ENCODE measurements at places on chromosomes 1 and 21.

- no peak for DNase-seq
Measured at GRCh38 chr1:68590473-68590872, 93.6 kb upstream of the DEPDC1 start.

DNA sequence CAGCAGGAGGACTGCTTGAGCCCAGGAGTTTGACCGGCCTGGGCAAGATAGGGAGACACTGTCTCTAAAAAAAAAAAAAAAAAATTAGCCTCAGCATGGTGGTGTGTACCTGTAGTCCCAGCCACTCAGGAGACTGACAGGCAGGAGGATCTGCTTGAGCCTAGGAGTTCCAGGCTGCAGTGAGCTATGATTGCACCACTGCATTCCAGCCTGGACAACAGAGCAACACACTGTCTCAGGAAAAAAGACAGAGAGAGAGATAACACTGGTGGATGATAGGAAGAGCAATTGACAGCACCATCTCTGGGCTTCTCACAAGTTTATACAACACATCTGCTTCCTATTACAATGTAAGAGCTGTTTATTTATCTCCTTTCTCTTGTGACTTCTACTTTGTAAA is 2.4 kb upstream of the RNU11 start:
- no peak for DNase-seq

- DNase-seq = no peak
Measured at GRCh38 chr21:41824466-41825207, 54.5 kb downstream of the PRDM15 start.

DNA sequence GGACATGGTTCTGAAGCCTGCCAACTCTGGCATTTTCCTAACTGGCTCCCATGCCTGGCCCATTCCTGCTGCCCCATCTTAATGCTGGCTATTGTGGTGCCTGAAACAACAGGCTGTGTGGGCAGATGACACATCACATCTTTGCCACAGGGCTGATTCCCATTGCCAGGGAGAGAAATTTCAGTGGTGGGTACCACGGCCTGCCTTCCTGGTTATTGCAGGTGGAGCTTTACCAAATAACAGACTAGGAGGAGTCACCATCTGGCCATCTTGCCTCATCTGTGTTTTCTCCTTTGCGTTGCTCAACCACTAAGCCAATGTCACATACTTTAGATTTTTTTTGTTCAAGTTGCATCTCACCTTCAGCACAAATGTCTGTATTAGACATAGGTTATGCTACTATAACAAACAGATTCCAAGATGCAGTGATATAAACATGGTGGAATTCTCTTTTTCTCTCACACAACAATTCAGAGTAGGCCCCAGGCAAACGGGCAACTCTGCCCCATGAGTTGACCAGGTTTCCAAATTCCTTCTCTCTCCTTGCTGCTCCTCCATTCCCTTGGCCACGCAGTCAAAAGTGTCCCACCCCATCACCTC is 14.1 kb downstream of the CDA start:
- DNase-seq = no peak

DNA sequence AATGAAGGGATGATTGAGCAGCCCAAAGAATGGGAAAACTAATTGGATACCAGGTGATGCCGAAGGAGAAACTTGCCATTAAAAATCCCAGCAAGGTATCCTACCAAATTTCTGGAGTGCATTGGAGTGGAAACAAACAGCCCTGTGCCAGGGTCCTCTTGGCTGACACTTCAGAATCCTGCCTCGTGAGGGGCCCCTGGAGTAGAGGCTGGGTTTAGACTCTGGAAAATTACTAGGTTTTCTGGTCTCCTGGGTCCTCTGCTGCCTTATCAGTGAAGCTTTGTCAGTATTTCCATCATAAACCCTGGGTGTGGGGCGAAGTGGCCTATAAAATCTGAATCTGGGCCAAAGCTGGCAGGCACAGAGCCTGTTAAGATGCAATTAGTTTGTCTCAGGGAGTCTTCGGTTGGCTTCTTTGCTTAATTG is 289.2 kb upstream of the USP24 start:
- DNase-seq = no peak

- no peak for DNase-seq
Measured at GRCh38 chr1:165907256-165907857, 79.9 kb downstream of the UCK2 start.

GRCh38 chr1:181743878-181744312 is 260.6 kb downstream of the CACNA1E start:
- DNase-seq = peak; percentile 47

GRCh38 chr1:33955096-33955495 is 91.2 kb downstream of the HMGB4 start:
- no peak for DNase-seq

DNA sequence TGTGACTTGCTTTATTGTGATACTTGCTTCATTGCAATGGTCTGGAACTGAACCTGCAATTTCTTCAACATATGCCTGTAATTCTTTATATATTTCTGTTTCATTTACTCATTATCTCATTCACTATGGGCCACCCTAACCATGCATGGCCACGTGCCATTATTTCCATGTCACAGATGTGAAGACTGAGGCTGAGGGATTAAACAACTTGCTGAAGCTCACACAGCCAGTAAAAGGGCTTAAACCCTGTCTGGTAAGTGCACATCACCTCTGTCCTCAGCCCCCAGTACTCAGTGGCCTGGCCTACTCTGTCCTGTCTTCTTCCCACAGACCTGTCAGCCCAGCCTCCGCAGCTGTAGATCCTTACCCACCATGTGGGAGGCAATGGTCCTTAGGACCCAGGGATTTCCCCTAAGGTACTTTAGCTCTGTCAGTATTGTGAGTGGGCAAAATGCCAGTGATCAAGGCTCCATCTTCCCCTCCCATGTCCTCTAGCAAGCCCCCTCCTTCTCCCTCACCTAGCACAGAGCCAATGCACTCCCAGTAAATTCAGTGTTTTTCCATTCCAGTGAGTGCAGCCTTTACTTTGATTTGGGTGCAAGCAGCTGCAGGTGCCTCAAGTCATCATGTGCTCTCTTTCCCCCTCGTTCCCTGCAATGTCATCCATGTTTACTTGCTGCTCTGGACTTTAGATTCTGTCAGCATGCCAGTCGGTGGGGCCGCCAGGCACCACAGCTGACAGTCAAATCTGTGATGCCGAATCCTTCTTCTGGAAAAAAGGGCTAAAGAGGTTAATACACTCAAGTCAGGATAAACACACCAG is 228.2 kb upstream of the PROX1 start:
- peak; percentile 15 for DNase-seq

DNA sequence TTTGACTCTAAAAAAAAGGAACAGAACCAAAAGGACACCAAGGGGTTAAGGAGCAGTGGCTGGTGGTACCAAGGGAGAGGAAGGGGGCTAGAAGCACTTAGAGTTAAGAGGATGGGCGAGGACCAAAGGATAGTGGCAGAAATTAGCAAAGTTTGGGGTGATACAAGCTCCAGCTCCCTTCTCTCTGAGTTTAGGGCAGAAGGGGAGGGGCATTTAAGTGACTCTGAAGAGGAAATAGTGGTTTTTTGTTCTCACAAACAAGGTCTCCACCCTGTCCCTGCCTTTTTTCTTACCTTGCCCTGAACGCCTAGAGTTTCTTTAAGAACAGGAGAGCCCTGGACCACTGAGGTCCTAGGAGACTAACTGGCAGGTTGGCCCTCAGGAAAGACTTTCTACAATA is 3.3 kb downstream of the CDC42SE1 start:
- DNase-seq = no peak

DNA sequence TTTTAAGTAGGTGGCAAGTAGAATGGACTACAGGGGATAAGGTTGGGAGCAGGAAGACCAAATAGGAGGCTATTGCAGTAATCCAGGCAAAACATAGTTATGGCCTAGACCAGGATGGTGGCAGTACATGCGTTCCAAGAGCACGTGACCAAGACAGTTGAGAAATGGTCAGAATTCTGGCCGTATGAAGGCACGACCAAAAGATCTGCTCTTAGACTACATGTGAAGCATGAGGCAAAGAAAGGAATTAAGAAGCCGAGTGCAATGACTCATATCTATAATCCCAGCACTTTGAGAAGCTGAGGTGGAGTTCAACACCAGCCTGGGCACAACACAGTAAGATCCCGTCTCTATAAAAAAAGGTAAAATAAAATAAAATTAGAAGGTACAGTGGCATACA is 71.3 kb downstream of the LUZP1 start:
- DNase-seq = no peak

GRCh38 chr1:201119206-201120197 is 7.3 kb upstream of the CACNA1S start:
- DNase-seq = no peak

DNA sequence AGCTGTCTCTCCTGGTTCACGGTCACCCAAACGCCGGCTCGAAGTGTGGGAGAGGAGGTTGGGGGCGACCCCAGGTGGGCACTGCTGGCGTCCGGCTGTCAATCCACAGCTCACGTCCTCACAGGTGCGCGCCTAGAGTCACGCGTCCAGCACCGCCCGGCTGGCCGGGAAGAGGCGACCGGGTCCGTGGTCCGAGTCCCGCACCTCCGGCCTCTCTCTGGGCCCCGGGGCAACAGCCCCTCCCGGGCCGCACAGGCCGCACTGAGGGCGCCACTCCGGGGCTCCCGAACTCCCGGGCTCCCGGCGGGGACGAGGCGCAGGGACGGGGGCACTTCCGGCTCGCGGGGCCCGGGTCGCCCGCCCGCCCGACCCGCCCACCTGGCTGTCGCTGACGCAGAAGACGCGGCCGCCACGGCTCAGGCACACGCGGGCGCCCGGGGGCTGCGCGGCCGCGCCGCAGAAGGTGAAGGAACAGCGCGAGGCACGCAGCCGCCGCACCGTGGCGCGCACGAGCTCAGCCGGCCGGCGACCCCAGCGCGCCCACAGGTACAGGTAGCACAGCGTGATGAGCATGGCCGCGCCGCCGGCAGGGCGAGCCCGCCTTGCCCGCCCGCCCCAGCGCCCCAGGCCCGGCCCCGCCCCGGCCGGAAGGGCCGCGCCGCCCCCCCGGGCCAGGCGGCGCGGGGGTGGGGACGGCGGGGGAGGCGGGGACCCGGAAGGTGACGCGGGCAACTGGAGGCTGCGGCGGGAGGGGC is at the start of gene HLCS:
Gene HLCS, minus strand, starts transcription at position 604 of the 755 bp plus-strand sequence. Its CDS starts 31 bp downstream, at position 573.
- DNase-seq = peak; percentile 72

- DNase-seq = no peak
Measured at GRCh38 chr1:26403656-26404055, 7.0 kb upstream of the LIN28A start.

GRCh38 chr21:28858424-28858823 is 134.3 kb downstream of the LTN1 start:
- DNase-seq = no peak

- no peak for DNase-seq
Measured at GRCh38 chr1:36136535-36136934, 11.5 kb upstream of the COL8A2 start.

- no peak for DNase-seq
Measured at GRCh38 chr1:111271464-111271801, 19.2 kb upstream of the CHIA start.

DNA sequence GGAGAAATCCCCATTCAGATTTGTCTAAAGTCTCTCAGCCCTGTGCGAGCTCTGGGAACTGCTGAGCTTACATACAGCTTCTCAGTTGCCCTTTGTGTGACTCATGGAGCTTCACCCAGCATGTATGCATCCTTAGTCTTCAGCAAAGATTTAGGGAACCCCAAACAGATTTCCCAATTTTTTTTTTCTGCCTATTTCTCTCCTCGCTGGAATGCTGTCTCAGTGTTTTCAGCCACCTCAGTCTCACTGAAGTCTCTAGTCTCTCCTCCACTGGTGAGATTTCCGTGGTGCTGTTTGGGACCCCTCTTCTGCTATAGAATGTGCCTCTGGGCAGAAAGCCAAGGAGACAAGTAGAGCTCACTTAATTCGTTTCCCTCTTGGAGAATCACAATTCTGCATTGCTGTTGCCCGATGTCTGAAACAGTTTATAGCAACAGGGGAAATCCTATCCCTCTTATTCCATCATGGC is 28.1 kb upstream of the TXLNA start:
- DNase-seq = no peak

DNA sequence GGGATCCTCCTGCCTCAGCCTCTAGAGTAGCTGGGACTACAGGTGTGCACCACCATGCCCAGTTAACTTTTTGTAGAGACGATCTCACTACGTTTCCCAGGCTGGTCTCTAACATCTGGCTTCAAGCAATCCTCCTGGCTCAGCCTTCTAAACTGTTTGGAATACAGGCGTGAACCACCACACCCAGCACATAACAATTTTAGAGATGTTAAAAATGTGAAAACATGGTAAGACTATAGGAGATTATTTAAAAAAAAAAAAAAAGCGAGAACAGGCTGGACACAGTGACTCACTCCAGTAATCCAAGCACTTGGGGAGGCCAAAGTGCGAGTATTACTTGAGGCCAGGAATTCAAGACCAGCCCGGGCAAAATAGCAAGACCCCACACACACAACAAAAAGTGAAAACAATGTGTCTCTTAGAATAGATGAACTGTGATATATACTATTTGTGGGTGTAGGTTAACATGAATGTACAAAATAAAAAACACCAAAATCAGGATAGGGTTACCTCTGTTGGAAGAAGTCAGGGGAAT is 19.6 kb downstream of the CCDC18 start:
- DNase-seq = no peak

DNA sequence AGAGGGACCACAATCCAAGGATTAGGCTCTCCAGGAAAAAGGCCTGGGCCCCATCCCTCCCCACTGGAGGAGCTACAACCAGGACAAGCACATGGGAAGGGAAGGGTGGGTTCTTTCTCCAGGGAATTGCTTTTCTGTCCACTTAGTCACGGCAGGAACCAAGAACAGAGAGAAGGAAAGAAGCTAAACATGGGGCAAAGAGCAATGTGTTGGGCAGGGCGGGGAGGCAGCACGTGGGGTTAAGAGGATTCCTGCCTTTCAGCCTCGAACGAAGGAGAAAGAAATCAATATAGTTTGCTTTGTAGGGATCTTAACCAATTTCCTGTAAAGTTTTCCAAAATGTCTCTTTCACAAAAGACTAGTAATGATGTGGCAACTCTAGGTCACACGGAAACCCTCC is 21.7 kb downstream of the ERI3 start:
- DNase-seq = no peak

GRCh38 chr1:18802231-18802630 is 57.2 kb downstream of the TAS1R2 start:
- DNase-seq = no peak

DNA sequence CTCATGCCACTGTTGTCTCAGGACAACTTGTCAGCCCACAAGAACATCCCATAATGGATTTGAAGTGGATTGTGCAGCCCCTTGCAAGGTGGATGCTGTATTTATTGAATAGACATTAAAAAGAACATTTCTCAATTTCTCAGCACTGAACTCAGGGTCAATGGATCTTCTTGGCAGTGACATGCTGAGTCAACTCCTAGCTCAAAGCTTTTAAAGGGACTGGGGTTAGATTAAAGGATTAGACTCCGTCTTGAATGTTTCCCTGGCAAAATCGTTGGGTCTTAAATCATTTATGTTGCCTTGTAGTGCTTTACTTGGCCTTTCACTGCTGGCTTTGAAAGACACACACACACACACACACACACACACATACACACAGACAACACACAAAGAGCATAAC is 221.6 kb upstream of the PBX1 start:
- no peak for DNase-seq
